Posterior cingulate gyrus (tissue), 11 donors: ENCODE measurements at places on chromosomes 6 and 20.

DNA sequence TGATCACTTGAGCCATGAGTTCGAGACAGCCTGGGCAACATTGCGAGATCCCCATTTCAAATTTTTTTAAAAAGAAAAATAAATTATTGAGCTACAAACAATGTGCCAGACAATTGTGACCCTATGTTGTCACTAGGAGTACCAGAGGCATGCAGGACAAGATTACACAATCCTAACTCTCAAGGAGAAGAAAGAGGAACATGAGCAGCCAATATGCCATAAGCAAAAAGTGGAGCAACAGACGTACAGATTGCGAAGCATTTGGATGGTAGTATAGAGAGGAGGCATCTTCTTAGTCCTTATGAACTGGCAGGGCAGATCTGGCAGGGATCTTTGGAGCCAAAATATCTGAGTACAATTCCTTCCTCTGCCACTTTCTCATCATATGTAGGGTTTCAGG lies 156.4 kb downstream of the OR2B2 start:
- DNase-seq = no peak

- no peak for DNase-seq
Measured at GRCh38 chr6:127967708-127968107, 66.8 kb upstream of the THEMIS start.

DNA sequence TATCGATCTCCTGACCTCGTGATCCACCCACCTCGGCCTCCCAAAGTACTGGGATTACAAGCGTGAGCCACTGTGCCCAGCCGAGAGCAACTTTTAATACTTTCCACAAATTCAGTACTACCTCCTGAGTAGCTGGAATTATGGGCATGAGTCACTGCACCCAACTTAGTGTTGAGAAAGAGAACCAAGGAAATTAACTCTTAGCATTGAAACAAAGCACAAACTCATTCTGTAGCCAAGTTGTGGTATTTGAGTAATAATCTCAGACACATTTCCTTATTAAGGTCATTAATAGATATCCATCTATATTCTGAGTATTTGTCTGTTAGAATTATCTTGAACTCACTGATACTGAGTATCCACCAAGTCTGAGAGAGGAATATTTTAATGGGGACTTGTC lies 14.3 kb upstream of the ELOVL2 start:
- DNase-seq = no peak

GRCh38 chr6:20853828-20854227 lies 319.6 kb downstream of the CDKAL1 start:
- no peak for DNase-seq

- DNase-seq = peak; percentile 82
Measured at GRCh38 chr6:39769012-39769411, 23.2 kb upstream of the DAAM2 start.

- DNase-seq = no peak
Measured at GRCh38 chr6:44725070-44725469, 337.6 kb downstream of the CDC5L start.

DNA sequence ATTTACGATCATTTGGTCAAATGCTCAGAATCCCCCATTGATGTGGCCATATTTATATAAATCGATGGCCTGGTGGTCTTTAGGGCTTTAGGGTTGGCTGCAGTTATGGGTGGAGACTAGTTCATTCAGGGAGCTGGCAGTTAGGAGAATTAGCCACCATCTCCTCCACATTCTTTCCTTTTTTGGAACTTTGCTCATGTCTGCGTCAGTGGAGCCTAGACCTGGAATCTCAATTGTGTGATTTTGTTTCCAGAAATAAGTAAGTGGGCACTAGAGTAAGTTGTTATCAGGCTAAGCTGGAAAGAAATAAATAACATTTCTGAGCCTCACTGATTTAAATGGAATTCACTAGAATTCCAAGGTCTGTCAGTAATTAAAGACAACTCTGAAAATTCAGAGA lies 29.0 kb upstream of the ELOVL5 start:
- DNase-seq = no peak

DNA sequence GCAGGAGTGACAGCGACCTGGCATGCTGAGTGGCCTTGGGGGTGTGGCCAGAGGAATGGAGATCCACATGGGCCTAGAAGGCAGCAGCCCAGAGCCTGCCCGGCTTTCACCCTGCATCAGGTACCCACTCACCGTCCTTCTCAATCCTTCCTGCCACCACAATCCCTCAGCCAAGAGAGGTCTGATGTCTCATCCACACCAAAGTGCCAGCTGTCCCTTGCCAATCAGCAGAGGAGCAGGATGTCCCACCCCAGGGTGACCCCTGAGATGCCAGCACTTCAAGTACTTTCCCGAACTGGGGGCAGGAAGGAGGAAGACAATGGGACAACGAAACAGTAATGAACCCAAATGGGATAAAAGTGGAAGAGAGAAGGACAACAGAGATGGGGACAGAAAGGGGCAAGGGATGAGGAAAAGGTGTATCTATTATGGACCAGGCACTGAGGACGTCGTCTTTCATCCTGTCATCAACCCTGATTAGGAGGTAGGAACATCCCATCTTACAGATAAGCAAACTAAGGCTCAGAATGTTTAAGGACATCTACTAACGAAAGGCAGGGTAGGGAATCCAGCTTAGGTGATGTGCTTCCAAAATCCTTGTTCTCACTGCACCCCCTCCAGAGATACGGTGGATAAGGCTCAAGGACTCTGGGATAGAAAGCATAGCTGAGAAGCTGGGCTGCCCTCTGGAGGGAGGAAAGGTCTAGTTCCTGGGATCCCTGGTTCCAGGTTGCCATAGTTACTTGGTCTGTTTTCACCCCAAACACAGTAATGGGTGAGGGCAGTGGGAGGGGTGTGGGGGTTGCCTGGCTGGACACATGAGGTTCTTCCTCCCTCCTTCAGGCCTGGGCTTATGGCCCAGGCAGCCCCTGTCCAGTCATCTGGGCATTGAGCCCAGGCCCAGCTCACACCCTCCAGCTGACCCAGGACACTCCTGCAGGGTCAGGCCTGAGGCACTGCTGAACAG lies 4.5 kb upstream of the TNXB start:
- peak; percentile 54 for DNase-seq

- DNase-seq = no peak
Measured at GRCh38 chr20:24148372-24148771, 159.8 kb upstream of the GGTLC1 start.

GRCh38 chr6:160730911-160731310 lies 28.9 kb downstream of the PLG start:
- no peak for DNase-seq

DNA sequence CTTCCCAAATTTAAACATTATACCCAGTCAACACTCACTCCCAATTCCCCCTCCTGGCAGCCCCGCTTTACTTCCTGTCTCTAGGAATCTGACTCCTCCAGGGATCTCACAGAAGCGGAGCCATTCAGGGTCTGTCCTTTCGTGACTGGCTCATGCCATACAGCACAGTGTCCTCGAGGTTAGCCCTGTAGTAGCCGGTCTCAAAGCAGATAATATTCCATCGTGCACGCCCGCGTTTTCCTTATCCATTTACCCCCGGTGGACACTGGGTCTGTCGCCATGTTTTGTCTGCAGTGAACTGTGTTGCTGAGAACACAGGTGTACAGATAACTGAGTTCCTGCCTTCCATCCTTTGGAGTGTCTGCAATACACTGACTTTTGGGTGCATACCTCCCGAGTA lies 95.3 kb downstream of the TTLL2 start:
- DNase-seq = no peak

- no peak for DNase-seq
Measured at GRCh38 chr6:74597266-74597665, 608.6 kb downstream of the COL12A1 start.

GRCh38 chr6:166785131-166785530 lies 158.1 kb upstream of the RPS6KA2 start:
- DNase-seq = no peak

GRCh38 chr20:444862-445426 lies 17.4 kb downstream of the TBC1D20 start:
- peak; percentile 77 for DNase-seq

GRCh38 chr6:109235481-109236038 lies 140.3 kb downstream of the CEP57L1 start:
- no peak for DNase-seq

GRCh38 chr6:44967481-44967880 lies 360.6 kb upstream of the RUNX2 start:
- no peak for DNase-seq

DNA sequence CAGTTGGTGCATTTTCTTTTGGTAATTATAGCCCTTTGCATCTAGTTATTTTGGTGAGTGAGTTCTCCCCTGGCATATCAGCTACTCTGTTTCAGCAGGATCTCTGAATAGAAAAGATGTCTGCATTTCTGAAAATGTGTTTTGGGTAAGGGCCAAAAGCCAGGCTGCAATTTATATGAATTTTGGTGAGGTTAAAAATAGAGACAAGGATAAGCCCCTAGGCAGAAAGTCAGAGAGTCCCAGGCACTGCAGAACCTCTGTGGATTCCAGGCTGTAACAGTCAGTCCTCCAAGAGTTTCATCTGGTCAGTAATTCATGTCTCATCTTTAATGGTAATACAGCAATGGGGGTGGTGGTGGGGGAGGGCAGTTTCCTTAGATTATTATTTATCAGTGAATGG lies 53.0 kb downstream of the HDGFL1 start:
- no peak for DNase-seq

- DNase-seq = no peak
Measured at GRCh38 chr6:121592261-121592935, 157.0 kb downstream of the GJA1 start.

DNA sequence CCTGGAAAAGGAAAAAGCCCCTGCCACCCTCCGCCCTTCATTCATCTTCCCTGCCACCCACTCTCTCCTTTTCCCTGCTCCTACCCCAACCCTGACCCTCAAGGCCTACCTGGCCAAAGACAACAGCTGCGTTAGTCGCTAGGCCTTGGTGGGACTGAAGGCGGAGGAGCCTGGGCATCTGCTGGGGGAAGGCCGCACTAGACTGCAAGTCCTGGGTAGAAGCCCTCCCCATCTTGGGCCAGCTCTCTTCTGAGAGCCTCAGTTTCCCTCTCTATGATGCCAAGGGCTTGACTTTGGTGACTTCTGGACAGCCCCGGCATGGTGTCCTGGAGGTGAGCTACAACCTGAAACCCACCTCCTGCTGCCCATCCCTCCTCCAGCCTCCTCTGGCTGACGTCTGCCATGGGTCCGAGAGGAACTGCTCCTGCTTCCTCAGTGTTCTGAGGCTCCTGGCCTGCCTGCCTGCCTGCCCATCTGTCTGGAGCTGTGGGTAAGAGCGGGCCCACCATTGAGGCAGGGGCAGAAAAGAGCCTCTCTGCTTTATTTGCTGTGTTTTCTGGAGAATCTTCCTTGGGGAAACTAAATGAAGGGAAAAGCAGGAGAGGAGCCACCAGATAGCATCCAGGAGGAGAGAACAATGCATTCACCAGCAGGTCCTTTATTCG lies 7.5 kb upstream of the FOXC1 start:
- no peak for DNase-seq

DNA sequence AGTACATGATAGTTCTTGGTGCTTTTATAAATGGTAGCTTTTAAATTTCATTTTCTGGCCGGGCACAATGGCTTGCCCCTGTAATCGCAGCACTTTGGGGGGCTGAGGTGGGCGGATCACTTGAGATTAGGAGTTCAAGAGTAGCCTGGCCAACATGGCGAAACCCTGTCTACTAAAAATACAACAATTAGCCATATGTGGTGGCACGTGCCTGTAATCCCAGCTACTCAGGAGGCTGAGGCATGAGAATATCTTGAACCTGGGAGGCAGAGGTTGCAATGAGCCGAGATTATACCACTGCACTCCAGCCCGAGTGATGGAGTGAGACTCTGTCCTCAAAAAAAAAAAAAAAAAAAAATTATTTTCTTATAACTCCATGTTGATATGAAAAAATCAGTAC lies 36.0 kb downstream of the LRRN4 start:
- no peak for DNase-seq

- DNase-seq = no peak
Measured at GRCh38 chr6:24257282-24257681, 100.6 kb downstream of the DCDC2 start.

- no peak for DNase-seq
Measured at GRCh38 chr20:54345301-54345724, 130.1 kb upstream of the DOK5 start.

DNA sequence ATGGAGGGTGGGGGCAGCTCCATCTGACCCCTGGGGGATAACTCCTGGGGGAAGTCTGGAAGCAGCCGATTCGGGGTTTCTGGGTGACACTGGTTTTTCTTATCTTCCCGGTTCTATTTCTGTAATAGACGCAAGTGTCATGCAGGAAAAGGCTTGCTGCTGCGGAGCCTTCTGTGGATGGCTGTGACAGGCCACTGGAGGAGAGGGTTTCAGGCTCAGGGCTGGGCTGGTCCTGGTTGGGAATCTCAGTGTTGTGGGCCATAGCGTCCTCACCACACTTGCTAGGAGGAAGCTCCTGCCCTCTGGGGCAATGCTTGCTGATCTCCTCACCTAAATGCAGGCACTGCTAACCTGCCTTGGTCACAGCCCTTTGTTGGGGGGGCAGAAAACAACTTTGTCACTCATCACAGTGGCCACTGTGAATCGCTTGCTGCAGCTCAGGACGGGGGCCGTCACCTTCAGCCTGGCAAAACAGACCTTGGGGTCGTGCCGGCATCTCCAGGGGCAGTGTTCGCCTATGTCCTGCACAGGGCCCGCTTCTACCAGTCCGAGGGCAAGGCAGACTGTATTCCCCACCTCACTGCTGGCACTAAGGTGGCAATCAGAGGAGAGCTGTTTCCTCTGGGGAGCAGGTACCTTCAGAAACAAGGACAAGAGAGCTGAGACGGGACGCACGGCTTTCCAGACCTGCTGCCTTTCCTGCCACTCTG lies 4.4 kb upstream of the TUBB1 start:
- peak; percentile 52 for DNase-seq

- DNase-seq = no peak
Measured at GRCh38 chr6:95439741-95440140, 137.6 kb upstream of the MANEA start.

DNA sequence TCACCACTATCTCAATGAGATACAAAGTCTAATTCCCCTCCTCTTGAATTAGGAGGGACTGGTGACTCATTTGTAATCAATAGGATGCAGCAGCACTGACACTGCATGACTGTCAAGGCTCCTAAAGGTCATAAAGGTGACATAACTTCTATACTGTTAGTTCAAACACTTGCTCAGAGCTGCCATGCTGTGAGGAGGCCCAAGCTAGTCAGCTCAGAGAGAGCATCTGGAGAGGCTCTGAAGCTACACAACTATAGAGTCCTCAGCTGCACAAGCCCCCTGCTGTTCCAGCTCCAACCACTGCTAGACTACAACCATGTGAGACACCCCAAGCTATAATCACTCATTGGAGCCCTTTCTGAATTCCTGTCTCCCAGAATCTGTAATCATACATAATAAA lies 17.0 kb upstream of the HEY2 start:
- no peak for DNase-seq

- no peak for DNase-seq
Measured at GRCh38 chr20:37762716-37763485, 69.1 kb downstream of the CTNNBL1 start.

GRCh38 chr6:16533210-16533609 lies 228.1 kb downstream of the ATXN1 start:
- DNase-seq = no peak

DNA sequence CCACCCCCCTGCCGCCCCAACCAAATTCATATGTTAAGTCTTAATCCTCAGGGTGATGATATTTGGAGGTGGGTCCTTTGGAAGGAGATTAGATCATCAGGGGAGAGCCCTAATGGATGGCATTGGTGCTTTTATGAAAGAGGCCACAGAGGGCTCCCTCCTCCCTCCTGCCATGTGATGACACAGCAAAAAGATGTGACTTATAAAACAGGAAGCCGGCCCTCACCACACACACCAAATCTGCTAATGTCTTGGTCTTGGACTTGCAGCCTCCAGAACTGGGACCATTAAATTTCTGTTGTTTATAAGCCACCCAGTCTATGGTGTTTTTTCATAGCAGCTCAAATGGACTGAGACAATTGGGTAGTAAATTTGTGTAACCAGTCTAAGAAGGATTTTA lies 176.3 kb downstream of the ADGRG6 start:
- no peak for DNase-seq
